ENCODE measurements at places on chromosomes 1 and 21.

GRCh38 chr1:10932088-10932487 is 80.4 kb upstream of the TARDBP start:
- no peak for DNase-seq

DNA sequence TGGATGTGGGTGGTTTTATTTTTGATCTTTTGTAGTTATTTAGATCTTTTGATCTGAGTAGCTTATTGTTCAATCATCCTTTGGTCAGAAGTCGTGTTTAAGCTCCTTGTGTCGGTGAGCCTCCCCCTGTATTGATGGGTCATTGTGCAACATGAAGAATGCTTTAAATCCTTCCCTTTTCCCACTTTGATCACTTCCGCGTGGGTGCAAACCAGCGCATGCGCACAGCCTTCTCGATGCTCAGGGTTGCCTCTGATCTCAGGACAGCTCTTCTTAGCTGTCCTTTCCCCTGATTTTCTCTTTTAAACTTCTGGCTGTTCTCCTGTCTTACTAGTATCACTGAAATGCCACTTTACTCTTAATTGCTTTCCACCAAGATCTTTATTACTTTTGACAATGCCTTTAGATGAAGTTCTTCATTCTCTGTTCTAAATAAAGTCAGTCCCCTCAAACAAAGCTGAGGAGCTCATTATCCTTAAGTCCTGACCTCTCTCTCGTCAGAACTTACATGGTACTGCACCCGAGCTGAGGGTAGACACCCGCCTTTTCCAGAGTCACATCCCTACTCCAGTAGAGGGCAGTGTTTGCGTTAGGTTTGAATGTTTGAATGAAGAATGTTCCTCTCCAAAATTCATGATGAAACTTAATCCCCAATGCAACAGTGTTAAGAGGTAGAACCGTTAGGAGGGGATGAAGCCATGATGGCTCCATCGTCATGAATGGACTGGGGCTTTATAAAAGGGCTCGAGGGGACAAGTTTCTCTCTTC is 547.9 kb upstream of the TMPRSS15 start:
- DNase-seq, result peak; percentile 17

DNA sequence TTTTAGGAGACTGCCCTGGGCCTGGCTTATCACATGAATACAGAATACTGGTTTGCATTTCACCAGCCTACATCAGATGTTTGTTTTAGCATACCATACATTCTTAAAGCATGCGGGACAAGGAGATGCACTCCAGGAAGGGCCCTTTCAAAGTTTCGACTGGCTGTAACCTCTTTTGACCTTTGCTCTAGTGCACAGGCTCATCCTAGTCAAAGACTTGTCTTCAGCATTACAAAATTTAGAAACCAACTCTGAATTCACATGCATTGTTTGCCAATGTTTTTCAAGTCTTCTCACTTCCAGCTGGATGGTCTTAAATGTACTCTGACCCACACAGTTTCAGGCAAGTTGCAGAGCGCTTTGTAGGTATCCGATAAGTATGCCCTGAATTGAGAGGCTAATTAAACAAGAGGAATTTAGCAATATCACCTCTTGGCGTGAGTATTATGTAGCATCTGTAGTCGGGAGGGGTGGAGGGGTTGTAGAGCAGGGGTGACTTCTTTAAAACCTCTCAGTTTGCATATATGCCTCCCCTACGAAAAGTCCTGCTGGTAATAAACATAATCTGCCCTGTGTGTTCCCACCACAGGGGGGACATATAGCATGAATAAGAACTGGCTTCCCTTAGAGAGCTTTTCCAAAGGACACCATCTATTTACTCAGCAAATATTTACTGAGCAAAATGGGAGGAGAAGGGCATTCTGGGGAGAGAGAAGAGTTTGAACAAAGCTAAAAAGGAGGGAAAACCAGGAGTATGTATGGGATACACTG is 24.4 kb upstream of the AHCYL1 start:
- DNase-seq, result peak; percentile 53

DNA sequence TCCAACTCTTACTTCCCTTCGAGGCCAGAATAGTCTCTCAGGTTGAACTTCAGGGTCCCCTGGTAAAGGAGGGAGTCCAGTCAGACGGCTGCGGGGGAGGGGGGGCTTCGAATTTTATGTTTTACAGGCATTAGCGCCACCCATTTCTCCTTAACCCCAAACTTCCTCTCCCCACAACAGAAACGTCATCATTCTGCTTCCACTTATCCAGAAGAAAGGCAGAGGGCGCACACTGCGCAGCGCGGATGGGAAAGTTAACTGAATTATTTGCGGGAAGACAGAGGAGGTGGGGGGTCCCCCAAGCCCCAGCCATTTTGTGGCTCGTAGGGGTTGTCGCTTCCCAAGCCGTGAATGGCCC is 529 bp upstream of the PRMT2 start:
- peak; percentile 73 for DNase-seq

DNA sequence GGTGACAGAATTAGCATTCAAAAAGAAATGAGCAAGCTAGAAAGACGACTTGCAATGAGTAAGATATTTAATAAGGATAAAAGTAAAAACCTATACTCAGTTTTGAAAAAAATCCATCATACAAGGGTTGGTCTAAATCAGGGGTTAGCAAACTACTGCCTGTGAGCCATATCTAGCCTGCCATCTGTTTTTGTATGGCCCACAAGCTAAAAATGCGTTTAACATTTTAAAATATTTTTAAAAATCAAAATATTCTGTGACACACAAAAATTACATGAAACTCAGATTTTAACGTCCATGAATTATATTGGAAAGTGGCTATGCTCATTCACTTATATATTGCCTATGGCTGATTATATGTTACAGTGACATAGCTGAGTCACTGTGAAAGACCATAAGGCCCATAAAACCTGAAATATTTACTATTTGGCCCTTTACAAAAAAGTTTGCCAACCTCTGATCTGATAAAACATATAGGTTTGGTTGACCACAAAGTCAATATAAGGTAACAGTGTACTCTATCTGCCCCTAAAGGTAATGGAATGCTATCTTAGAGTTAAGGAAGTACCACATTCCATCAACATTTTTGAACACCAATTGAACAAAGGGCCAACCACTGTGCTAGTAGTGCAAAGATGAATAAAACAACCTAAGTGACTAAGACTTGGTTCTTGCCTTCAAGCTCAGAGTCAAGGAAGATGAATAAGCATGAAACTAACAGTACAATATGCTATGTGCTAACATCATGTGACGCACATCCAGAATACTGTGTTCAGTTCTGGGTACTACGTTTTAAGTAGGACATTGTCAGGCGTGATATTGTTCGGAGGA is 3.2 kb downstream of the IFT25 start:
- no peak for DNase-seq

GRCh38 chr1:110511436-110511835 is 7.5 kb downstream of the KCNA10 start:
- DNase-seq, result no peak

GRCh38 chr1:244896550-244896949 is 32.2 kb upstream of the HNRNPU start:
- peak; percentile 61 for DNase-seq

GRCh38 chr1:85339089-85339488 is 62.7 kb upstream of the BCL10 start:
- DNase-seq, result no peak

GRCh38 chr1:115893545-115893944 is 52.6 kb upstream of the NHLH2 start:
- DNase-seq, result no peak

DNA sequence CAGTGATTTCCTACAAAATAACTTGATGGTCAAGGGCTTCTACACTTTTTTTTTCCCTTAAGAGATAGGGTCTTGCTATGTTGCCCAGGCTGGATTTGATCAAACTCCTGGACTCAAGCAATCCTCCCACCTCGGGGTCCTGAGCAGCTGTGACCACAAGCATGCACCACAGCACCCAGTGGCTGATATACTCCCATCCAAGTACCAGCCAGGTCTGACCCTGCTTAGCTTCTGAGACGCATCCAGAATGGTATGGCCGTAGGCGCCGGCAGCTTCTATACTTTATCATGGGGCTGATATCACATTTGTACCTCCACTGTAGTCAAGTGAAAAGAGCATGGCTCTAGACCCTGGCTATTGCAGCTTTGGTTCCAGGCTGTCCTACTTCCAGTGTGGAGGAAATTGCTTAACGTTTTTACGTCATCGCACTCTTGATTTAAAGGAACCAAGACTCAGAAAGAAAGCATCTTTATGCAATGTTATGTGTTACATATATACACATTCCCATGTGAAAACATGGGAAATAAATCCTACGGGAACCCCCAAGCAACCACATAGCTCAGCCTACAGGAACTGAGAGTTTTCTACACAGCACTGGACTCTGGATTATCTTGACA is 39.5 kb downstream of the PDPN start:
- no peak for DNase-seq

DNA sequence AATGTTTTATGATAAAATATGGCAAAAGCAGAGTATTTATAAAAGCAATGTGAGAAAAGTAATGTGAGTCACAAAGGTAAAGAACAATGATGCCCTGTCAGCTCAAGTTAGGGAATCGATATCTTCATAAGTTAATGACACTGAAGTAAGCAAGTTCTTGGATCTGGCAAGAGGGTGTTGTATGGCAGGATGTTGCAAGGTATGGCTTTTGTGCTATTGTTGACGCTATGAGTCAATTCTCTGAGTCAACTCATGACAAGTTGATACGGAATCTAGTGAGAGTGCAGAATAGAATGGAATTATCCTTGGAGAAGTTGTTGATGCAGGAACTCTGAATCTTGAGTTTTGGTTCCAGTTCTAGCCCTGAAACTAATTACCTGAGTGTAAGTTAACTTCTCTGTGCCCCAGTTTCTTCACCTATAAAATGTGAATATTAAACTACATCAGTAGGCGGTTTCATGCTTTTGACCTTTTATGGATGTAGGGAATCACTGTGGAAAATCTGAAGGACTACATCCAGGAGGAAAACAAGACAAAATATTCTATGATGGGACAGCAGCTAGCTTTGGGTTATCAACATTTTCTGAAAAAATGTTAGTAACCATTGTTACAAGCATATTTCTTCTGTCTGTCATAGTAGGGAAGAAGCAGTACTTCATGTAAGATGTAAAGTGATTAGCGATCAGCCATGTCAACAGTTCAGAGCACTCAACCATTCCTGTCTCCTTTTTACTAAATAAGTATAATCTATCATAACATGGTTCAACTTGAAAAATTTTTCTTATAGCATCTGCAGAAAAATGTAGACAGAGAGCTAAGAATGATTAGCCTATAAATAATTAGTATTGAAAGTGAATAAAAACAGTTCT is 96.9 kb downstream of the ATP6V1G3 start:
- peak; percentile 53 for DNase-seq

- DNase-seq, result no peak
These were observed 6.7 kb upstream of the CDK11A start for GRCh38 chr1:1730870-1731269.

DNA sequence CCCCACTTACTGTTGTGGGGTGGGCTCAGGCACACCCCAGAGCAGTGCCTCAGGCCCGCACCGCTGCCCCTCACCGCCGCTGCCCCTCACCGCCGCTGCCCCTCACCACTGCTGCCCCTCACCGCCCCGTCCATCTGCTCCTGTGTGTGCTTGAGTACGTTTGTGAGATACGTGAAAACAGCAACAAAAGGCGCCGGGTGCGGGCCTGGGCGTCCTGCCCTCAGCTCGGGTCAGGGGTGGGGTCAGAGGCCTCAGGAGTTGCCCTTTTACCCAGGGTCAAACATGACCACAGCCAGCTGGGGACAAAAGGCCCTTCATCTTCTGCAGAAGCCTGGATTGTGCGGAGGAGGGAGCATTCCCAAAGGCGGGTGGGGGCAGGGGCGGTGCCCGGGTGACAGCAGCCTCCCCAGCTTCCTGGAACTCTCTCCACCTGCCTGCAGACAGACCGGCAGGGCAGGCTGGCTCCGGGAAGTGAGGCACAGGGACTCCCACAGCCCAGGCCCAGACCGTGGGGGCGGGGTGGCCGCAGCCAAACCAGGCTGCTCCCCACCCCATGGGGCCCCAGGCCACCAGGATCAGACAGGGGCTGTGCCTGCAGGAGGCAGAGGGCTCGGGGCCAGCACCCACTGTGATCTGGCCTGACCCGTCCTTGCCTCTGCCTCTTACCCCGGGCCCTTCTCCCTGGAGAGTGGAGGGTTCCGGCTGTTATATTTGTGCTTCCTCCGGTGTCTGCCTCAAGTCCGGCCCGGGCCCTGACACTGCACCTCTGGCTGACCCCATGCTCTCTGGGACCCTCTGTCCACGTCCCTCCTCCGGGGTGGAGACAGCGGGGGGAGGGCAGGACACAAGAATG is 2.3 kb upstream of the VWA1 start:
- no peak for DNase-seq

- DNase-seq, result no peak
These were observed 147.7 kb downstream of the RERE start for GRCh38 chr1:8669606-8670335.

DNA sequence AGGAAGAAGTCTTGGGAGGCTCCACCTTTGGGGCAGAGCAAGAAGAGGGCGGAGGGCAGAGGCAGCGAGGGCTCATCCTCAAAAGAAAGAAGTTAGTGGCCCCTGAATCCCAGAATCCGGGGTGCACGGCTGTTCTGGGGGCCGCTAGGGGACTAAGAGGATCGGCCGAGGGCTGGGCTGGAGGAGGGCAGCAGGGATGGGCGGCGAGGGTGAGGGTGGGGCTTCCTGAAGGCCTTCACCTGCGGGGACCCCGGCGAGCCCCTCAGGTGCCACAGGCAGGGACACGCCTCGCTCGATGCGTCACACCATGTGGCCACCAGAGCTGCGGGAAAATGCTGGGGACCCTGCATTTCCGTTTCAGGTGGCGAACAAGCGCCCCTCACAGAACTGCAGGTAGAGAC is 23.9 kb downstream of the COL6A1 start:
- DNase-seq, result no peak

GRCh38 chr1:147723691-147724323 is 36.6 kb downstream of the GJA5 start:
- DNase-seq, result peak; percentile 39

DNA sequence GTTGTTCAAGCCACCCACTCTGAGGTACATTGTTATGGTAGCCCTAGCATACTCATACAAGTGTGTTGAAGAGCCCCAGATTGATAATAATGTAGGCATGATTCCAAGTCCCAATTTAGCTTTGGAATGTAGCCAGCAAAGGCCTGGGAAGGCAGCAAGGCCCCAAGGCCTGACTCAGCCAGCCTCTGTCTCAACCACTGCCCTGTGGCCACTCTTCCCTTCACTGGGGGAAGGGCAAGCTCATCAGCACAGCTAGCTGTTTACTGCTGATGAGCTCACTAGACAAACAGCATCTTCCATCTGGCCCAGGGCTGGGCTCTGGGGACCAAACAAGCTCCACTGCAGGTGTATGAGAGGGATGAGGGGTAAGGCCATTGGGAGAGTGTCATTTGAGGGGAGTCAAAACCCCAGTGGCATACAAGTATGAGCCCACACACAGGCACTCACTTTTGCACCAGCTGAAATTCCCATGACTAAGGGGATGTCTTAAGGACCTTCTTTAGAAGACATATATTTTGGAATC is 2.2 kb upstream of the IRF6 start:
- DNase-seq, result peak; percentile 65

GRCh38 chr1:21325731-21326387 is 35.6 kb upstream of the ECE1 start:
- no peak for DNase-seq

GRCh38 chr1:56448529-56449300 is 130.6 kb downstream of the PLPP3 start:
- DNase-seq, result peak; percentile 14

DNA sequence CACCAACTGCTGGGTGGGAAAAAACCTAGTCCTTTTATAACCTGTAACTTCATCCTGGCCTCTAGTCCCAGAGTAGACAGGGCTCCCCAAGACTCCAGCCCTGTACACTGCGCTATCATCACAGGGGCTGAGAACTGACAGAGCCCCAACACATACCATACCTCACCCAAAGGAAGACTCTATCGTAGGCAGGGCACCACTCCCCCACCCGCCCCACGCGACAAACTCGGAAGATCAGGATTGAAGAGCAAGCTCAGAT is 15.8 kb downstream of the INPP5B start:
- DNase-seq, result no peak

- DNase-seq, result peak; percentile 35
These were observed 195.7 kb downstream of the ROR1 start for GRCh38 chr1:63969441-63969901.
